ENCODE measurements at places on chromosomes 5 and 9.
A peak's percentile ranks its signal among the peaks of the same experiment; 100 is the strongest.

DNA sequence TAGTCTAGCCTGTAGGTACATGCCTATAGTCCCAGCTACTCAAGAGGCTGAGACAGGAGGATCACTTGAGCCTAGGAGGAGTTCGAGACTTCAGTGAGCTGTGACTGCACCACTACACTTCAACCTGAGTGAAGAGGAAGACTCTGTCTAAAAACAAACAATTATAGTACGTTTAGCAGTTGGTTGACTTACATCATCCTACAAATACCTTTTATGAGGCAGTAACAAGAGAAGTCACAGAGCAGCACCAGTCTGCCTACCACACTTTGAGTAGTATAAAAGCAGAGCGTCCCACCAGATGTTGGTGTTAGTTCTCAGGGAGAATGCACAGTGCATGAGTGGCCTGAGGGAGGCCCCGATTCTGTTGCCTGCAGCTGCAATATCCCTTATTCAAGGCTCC is 16.1 kb downstream of the ZFR start:
- no peak for DNase-seq

DNA sequence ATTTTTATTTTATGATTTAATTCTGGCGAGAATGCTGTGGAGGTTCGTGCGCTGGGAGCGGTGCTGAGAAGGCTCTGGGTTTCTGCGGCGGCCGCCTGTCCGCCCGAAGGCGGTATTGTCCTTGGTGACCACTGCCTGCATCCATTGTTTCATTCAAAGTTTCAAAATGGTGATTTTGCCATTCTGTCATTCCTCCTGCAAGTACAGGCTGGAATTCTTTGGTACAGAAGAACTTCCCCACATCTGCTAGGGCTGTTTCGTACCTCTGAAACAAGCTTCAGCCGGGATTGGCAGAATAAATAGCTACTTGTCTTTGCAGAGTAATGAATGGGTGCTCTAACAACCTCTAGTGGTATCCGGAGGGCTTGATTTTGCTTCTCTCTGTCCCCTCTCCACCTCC is 112.6 kb upstream of the CACNA1B start:
- no peak for DNase-seq

GRCh38 chr5:81994679-81995078 is 22.9 kb downstream of the ATG10 start:
- DNase-seq = no peak

GRCh38 chr5:624118-624950 is 12.2 kb downstream of the CEP72 start:
- no peak for DNase-seq

DNA sequence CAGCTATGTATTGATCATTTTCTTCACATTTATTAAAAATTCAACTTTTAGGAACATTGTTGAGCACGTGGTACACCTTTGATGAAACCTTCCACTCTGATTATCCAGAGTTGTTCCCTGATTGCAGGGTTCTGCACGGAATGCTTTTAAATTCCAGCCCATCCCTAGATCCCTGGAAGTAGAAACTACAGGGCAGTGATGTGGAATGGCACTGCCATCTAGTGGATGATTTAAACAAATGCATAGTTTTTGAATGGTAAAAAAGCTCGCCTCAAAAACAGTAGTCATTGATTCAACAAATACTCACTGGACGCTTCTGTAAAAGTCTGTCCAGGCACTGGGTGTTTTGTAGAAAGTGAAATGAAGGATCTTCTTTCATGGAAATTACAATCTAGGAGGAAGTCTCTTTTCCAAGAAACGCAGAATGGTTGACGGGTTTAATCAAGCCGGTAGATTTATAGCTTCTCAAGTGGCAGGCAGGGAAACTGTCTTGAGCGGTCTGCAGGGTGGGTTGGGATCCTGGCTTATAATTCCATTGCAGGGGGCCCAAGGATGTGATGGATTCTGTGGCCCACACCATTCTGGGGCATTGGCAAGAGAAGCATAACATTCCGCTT is 118.4 kb downstream of the ARHGAP26 start:
- peak; percentile 58 for DNase-seq
